Cortex of kidney (tissue), 1 donor: ENCODE measurements at places on chromosomes 2 and 18.

DNA sequence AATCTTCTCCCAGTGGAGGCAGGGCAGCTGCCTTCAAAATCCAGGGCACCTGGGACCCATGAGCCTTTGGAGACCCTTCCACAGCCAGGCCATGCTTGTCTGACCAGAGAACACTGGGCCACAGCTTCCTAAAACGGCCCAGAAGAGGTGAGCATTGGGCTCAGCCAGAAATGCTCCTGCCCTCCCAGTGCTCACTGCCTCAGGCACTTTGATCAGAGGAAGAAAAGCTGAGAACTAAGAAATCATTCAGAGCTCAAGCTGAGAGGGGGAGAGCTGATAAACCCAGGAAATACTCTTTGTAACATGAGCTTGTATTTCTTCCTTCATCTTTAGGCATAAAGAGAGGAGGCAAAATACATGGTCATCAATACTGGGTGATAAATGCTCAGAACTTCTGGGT lies 365.5 kb upstream of the KLHL29 start:
- no peak for DNase-seq

- DNase-seq: no peak
Observed at GRCh38 chr2:88690591-88691338, 708 bp upstream of the RPIA start.

- DNase-seq: no peak
Observed at GRCh38 chr2:37873749-37874330, 51.2 kb upstream of the RMDN2 start.

- DNase-seq: no peak
Observed at GRCh38 chr2:215979620-215980019, 33.7 kb downstream of the MREG start.

GRCh38 chr2:54394392-54394791 lies 61.7 kb upstream of the SPTBN1 start:
- DNase-seq: no peak

DNA sequence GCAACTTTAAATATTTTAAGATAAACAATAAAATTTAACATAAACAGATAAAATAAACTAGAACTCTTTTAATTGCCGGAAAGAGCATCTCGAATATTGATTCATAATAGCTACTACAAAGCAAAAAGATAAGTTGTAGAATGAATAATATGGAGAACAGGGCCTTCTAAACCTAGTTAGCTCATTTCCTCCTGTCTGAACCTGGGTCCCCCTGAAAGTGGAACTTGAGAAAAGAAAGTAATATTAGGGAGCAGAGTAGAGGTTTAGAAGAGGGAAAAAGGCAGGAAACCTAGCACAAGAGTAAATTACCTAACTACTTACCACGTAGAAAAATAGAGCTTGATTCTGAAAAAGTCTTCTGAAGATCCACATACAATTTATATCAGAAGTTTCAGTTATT lies 80.7 kb upstream of the NETO1 start:
- no peak for DNase-seq

DNA sequence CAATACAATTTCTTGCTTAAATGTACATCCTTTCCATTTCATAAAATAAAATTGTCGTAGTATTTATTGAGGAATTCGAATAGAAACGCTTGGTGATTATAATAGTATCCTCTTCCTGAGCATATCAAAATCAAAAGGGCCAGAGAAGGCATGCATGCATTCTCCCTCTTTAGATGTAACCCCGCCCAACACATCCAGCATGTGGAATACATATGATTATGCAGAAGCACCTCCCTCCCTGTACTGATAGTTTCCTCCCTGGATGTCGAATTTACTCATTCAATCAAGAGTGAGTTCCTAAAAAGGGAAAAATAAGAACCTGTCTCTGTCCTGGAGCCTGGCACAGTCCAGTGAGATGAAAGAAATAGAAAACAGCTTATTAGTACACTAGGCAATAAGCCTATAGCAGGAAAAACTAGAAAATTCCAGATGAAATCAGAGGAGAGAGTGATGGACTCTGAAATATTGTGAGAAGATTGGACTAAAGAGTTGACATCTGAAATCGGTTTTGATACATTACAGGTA lies 262.9 kb downstream of the RDH14 start:
- DNase-seq: no peak

DNA sequence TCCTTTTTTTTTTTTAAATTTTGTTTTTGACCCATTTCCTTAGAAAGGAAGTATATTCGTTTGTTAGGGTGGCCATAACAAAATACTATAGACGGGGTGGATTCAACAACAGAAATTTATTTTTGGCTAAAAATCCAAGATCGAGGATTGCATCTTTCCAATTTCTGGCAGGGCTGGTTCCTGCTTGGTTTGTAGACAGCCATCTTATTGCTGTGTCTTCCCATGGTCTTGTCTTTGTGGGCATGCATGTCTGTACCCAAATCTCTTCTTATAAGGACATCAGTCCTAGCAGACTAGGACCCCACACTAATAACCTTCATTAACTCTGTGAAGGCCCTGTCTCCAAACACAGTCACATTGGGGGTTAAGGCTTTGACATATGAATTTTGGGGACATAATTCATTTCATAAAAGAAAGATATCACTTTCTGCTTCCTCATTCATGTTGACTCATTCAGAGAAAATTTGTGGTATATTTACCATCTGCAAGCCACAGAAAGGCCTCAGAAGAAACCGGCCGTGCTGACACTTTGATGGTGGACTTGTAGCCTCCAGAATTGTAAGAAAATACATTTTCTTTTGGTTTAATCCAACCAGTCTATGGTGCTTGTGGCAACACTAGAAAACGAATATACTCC lies 262.1 kb downstream of the LPIN1 start:
- no peak for DNase-seq

DNA sequence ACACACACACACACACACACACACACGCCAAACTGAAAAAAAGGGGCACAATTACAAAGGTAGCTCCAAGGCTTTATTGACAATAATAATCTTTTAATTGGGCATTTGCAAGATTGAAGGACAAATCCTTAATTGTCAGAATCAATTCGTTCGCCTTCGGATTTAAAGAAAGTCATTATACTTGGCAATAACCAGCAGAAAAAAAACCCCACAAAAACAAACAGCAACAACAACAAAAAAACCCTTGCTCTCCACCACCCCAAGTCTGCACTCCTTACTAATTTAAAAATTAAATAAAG lies 1.8 kb upstream of the HOXD8 start:
- no peak for DNase-seq

DNA sequence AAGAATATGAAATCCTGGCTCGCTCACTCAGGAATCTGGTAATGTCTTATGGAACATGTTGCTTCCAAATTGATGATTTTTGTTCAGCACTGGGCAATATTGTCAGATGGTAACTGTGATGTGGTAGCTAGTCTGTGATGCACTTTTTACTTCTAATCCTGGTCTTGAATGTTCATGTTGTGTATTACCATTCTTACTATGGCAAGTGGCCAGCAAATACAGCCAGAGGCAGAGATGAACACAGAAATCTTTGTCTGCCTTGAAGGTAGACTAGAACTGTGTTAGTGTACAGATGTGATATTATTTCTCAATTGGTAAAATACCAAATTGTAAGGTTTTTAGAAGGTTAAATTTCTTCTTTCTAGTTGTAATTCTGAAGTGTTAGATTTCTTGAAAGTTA lies 83.3 kb downstream of the UBE2E3 start:
- DNase-seq: no peak

GRCh38 chr18:75246721-75247610 lies 36.4 kb downstream of the TSHZ1 start:
- DNase-seq: no peak

- no peak for DNase-seq
Observed at GRCh38 chr2:232611559-232612218, 21.7 kb upstream of the EFHD1 start.

DNA sequence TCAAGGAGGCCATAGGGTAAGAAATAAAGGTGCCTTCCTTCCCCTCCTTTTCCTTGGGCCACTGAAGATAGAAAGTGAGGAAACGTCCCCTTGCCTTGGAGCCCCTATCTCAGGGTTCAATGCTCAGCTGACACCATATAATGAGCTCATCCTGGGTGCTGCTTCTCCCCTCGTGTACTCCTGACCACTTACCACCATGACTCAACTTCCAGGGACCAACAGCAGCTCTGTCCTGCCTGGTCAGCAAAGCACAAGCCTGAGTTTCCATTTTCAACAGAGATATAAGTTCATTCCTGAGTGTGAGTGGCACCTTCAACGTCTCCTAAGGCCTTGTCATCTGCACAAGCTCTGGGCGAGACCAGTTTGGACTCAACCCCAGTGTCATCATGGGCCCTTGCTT lies 151.2 kb downstream of the CAPN13 start:
- no peak for DNase-seq
